Foreskin keratinocyte (primary cell): ENCODE measurements at places on chromosomes 5 and 9. TPM values are rescaled to one million over a fixed set of nuclear protein-coding genes. Genes with fewer than 3 reads are reported as not detected.

Gene CDC25C
- polyA plus RNA-seq: 6.9 and 7.8 TPM in 2 replicates

Gene FGF10
- not detected in 2 replicates for polyA plus RNA-seq

Gene CCIN
- 0.12 TPM in 1 of 2 replicates, not detected in the other for polyA plus RNA-seq

Gene TNFAIP8
- 7.6 and 8.2 TPM in 2 replicates for polyA plus RNA-seq

Gene SLC22A4
- polyA plus RNA-seq: 0.87 and 1.4 TPM in 2 replicates

Gene MARVELD2
- 4.1 and 4.9 TPM in 2 replicates for polyA plus RNA-seq

Gene MRPL50
- polyA plus RNA-seq: 10.3 and 12.3 TPM in 2 replicates

Gene SWI5
- 40.6 and 46.1 TPM in 2 replicates for polyA plus RNA-seq

Gene BARHL1
- not detected in 2 replicates for polyA plus RNA-seq

Gene TMEM203
- polyA plus RNA-seq: 39.3 and 41.7 TPM in 2 replicates

Gene TXNDC8
- polyA plus RNA-seq: not detected in 2 replicates

Gene PRLR
- polyA plus RNA-seq: not detected in 2 replicates

Gene BTNL8
- not detected in 2 replicates for polyA plus RNA-seq

Gene SPINK13
- polyA plus RNA-seq: not detected in 2 replicates

Gene PCA3
- not detected in 2 replicates for polyA plus RNA-seq

Gene SEMA6A
- polyA plus RNA-seq: 0.10 and 0.20 TPM in 2 replicates

Gene PCDHA12
- polyA plus RNA-seq: 0.04 and 0.07 TPM in 2 replicates

Gene DOCK2
- 0.46 and 0.91 TPM in 2 replicates for polyA plus RNA-seq

Gene STPG3
- polyA plus RNA-seq: not detected in 2 replicates

Gene CLTA
- 307 and 311 TPM in 2 replicates for polyA plus RNA-seq

Gene FAM169A
- polyA plus RNA-seq: 4.1 and 5.2 TPM in 2 replicates

Gene RIOK2
- 32.4 and 32.8 TPM in 2 replicates for polyA plus RNA-seq

Gene GMCL2
- not detected in 2 replicates for polyA plus RNA-seq

Gene SCGB3A2
- polyA plus RNA-seq: not detected in 2 replicates

Gene OR1J2
- polyA plus RNA-seq: not detected in 2 replicates

Gene PCDHB12
- polyA plus RNA-seq: not detected in 2 replicates

Gene STKLD1
- polyA plus RNA-seq: 0.38 and 0.44 TPM in 2 replicates
